Activated naive CD4-positive, alpha-beta T cell treated with anti-CD3 and anti-CD28 coated beads for 36 hours (primary cell): ENCODE measurements at places on chromosomes 2 and 18.

DNA sequence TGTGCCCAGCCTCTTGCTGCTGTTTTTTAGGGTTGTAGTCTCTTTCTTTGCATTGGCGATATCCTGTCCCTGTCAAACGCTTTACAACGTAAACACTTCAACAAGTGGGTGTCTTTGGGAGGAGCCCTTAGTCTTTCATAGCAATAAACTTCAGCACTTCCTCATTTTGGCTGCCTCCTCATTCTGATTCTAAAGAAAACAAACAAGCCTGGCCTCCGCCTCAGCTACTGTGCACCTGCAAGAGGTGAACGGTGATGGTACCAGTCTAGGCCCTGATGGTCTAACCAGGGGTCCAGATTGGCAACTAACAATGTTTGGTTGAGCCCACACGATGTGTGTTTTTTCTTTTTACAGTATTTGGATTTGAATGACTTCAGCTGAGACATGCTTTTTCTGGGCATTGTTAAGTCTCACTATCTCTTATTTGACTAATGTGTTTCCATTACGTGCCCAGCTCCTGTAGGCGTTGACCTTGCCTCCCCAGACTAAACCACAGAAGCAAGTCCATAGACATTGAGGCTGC, 53.2 kb upstream of the CUL3 start:
- peak; percentile 58 for DNase-seq

DNA sequence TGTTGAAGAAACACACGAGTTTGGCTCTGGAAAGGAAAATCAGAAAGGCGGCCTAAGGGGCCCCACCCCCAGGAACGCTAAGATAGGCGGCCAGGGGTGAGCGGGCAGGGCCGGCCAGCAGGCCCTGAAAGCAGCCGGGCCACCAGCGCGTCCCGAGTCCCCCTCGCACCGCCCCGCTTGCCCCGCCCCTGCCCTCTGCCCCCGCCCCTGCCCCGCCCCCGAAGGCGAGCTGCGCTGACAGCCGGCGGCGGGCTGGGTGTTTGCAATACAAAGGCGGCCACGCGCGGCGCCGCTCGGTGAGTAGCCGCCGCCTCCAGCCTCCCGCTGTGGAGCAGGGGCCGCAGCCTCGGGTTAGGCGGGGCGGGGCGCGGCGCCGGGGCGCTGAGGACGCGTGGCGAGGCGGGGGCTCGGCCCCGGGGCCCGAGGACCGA, at the start of gene LPIN1:
TSS of gene LPIN1 (plus strand) at position 257 of the 431 bp plus-strand sequence. CDS start 18,910 bp downstream, outside the sequence.
- DNase-seq: peak; percentile 88

- DNase-seq: no peak
These were observed 233.1 kb upstream of the MEX3C start for GRCh38 chr18:51430538-51430937.

DNA sequence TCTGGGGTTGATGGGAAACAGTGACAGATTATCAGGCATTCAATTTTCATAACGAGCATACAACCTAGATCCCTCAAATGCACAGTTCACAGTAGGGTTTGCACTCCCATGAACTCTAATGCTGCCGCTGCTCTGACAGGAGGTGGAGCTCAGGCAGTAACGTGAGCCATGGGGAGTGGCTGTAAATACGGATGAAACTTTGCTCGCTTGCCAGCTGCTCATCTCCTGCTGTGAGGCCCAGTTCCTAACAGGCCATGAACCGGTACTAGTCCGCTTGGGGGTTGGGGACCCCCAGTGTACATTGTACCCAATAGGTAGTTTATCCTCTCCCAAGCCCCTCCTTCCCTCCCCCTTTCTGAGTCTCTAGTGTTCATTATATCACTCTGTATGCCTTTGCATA, 94.6 kb downstream of the PTH2R start:
- no peak for DNase-seq

- DNase-seq: no peak
These were observed 31.6 kb downstream of the CYP26B1 start for GRCh38 chr2:72116081-72116533.

DNA sequence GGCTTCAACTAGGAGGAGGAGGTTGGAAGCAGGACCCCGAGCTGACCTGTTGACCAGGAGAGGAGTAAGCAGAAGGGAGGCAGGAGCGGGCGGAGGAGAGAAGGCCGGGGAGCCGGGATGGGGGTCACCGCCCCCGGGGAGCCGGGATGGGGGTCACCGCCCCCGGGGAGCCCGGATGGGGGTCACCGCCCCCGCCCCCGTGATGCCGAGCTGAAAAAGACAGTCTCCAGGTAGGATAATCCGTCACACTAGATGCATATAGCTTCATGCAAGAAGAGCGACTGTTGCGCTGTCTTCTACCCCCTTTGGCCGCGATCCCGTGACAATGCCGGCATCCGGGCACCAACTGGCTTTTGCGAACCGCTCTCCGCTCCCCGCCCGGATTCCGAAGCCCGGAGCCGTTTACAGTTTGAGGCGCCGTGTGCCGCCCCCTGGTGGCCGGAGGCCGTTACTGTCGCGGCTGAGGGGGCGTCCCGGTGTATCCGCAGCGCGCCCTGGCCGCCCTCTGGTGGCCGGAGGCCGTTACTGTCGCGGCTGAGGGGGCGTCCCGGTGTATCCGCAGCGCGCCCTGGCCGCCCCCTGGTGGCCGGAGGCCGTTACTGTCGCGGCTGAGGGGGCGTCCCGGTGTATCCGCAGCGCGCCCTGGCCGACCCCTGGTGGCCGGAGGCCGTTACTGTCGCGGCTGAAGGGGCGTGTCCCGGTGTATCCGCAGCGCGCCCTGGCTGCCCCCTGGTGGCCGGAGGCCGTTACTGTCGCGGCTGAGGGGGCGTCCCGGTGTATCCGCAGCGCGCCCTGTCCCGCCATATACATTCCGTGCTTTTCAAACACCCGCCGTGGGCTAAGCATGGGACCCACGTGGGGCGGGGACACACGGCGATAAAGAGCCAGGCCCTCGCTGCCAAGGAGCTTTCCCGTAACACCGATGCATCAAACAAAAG, 89.6 kb downstream of the ACTR3 start:
- DNase-seq: peak; percentile 82

DNA sequence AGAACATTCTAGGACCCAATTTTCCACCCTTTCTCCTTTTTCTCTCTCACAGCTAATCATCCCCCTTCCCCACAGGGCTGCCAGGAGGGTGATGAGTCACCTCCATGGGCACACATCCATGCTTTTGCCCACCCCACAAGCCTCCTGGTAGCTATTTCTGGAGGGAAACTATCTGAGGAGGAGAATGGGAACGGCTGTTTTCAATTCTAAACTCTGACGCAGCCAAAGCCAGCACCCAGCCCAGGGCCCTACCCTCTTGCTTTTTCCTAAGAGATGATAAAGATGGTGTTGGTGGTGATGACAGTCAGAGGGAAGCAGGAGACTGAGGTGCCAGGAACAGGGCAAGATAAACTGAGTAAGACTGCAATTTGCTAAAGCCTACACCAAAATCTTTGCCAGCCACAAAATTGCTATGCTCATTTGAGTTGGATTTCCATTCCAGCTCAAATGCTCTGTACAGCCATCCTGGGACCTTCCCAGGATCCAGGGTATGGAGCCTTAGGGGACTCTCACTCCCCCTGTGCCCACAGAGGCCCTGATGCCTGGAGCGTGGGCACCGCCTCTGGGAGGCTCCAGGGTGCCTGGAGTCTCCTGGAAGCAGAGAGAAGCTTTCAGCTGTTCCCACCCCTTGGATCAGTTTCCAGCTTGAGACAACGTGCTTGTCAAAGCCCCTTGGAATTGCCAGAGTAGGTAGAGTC, 62.0 kb upstream of the FZD7 start:
- DNase-seq: no peak

DNA sequence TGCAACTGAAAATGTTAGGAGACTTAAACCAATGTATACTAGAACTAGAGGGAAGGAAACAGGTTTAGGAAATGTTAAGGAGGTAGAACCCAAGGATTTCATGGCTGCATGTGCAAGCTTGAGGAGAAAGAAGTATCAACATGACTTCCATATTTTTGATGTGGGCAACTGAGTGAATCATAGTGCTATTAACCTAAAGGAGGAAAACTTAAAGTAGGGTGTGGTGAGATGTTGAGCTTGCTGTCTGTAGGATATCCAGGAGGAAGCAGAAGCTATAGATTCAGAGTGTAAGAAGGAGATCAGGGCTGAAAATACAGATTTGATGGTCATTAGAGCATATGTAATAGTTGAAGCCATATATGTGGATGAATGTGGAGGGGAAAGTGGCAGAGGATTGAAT, 31.5 kb downstream of the NDC80 start:
- DNase-seq: no peak

DNA sequence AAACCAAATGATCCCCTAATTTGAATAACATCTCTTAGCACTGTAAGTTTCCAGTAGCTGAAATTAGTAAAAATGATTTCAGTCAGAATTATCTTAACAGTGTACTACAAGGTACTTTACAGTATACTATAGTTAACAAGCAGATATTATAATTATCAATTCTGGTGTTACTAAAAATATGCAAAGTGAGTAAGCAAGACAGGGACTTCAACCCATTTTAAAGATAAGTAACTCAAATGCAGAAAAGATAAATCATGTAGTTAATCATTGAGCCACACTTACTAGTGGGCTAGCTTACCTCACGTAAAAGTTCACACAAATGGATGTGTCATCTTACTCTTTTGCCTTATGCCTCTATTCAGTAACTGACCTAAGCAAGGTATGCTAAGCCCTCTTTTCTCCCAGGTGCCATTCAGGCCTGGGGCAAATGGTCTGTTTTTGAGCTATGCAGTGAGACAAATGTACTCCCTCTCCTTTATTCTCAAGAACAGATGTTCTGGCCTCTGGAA, 101.0 kb downstream of the NBAS start:
- no peak for DNase-seq

GRCh38 chr2:31729442-31730092, 148.8 kb upstream of the SRD5A2 start:
- DNase-seq: no peak

DNA sequence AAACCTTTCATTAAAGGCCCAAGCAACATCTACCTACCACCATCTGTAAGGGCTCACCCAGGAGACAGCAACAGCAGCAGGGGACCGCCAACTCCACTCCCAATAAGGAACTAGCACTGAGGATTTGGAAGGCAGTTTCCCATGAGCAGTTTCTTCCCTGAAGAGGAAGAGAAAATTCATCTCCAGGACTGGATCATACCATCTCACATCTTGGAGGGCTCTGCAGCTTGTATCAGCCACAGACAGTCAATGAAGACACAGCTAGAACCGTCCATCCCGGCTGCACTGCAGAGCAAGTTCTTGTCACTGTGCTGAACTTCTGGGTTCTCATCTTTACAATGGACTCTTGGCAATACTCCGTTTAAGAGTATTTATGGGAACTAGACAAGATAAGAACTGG, 2.8 kb upstream of the GYPC start:
- DNase-seq: no peak

DNA sequence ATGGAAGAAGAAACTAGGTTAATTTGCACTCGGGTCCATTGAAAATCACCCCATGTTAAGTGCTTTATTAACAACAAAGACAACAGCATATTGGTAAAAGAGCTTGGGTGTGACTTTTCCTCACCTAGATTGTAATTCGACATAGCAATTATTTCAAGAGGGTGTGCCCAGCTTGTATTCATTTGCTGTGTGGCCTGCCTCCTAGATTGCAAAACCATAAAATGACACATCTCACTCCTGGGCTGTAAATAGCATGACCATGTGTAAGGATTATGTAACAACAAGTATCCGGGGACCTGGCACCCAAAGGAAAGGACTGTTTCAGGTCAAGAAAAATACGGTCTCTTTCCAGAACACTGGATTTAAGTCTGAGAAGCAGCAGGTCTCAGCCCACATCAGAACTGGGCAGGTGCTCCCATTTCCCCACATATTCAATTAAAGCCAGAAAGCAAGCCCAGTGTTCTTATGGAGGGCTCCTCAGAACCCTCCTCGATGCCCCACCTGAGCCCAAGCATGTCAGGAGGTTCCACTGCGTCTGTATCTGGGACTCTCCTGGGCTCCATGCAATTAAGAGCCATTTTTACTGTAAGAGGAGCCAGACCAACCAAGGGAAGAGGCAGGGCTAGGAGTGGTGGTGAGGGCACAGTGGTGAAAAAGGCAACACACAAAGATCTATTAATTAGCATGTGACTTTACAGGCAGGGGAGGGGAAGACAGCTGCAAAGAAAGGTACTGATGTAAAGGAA, 39.2 kb downstream of the MREG start:
- DNase-seq: no peak

DNA sequence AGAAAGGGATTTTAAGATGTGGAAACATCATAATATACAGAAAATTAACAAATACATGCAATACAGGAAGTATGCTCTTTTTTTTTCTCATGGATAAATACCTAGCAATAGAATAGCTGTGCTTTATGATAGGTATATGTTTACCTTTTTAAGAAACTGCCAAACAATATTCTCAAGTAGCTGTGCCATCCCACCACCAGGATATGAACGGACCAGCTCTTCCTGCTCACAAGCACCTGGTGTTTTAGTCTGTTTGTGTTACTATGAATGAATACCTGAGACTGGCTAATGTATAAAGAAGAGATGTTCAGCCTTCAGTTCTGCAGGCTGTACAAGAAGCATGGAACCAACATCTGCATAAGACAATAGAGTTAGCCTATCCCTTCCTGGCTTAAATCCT, 19.9 kb upstream of the UGT1A8 start:
- no peak for DNase-seq

DNA sequence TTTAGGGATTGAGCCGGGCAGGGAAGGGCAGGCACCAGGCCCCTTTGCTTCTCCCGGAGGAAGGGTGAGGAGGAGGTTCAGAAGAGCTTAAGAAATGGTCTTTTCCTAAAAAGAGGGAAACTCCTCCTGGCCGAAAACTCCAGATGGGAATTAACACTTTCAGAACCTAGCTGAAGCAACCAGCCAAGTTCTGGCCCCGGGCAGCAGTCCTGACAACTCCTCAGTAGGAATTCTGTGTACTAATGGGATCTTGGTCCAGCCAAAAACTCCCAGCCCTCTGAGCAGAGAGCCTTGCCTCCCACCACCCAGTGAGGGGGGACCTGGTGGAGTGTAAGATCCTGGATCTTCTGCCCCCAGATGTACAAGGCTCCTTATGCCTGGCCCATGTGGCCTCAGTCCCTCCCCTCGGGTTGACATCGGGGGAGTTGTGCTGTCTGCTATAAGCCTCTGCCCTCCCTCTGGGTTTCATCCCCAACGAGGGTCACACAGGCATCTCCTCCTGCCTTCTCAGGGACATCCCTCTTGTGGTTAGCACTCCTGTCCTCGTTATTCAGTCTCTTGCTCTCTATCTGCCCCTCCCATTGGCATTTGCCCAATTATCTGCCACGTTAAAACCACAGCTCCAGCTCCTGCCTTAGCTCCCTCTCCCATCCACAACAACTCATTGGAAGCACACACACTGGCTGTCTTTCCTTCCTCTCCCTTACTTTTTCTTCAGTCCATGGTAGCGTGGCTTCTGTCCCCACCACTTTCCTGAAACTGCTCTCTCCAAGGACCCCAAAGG, 184.6 kb downstream of the CYP26B1 start:
- DNase-seq: no peak
